ENCODE measurements at places on chromosomes 2 and 18.

GRCh38 chr18:48326901-48327675, 82.1 kb downstream of the ZBTB7C start:
- peak; percentile 58 for DNase-seq

DNA sequence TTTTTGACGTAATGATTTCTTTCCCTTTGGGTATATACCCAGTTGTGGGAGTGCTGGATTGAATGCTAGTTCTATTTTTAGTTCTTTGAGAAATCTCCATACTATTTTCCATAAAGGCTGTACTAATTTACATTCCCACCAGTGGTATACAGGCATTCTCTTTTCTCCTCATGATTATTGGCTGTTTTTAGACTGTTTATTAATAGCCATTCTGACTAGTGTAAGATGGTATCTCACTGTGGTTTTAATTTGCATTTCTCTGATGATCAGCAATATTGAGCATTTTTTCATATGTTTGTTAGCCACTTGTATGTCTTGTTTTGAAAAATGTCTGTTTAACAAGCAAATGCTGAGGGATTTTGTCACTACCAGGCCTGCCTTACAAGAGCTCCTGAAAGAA, 9.2 kb upstream of the CD28 start:
- no peak for DNase-seq

DNA sequence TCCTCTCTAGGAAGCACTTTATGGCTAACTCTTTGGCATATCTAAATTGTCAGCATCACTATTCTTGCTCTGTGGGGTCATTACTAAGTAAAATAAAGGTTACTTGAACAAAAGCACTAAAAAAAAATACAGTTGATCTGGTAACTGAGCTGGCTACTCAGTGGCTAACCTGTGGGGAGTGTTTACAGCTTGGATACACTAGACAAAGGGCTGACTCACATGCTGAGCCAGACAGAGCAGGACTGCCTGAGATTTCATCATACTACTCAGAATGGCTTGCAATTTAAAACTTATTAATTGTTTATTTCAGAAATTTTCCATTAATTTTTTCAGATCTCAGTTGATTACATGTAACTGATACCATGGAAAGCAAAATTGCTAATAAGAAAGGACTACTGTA, 1690.4 kb upstream of the SLC39A10 start:
- peak; percentile 79 for DNase-seq

GRCh38 chr18:59159986-59160385, 20.3 kb downstream of the SEC11C start:
- no peak for DNase-seq

DNA sequence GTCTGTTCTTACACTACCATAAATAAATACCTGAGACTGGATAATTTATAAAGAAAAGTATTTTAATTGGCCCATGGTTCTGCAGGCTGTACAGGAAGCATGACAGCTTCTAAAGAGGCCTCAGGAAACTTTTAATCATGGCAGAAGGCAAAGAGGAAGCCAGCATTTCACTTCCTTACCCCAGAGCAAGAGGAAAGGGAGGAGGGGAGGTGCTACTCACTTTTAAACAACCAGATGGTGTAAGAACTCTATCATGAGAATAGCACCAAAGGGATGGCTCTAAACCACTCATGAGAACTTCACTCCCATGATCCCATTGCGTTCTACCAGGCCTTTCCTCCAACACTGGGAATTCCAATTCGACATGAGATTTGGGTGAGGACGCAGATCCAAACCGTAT, 344.4 kb upstream of the SLC39A10 start:
- DNase-seq = no peak

GRCh38 chr2:185857691-185858090, 119.1 kb downstream of the FSIP2 start:
- DNase-seq = no peak

- DNase-seq = no peak
Observed at GRCh38 chr2:72927619-72928550, 10.6 kb downstream of the EMX1 start.

GRCh38 chr2:44680983-44681531, 260.4 kb upstream of the SIX3 start:
- no peak for DNase-seq

DNA sequence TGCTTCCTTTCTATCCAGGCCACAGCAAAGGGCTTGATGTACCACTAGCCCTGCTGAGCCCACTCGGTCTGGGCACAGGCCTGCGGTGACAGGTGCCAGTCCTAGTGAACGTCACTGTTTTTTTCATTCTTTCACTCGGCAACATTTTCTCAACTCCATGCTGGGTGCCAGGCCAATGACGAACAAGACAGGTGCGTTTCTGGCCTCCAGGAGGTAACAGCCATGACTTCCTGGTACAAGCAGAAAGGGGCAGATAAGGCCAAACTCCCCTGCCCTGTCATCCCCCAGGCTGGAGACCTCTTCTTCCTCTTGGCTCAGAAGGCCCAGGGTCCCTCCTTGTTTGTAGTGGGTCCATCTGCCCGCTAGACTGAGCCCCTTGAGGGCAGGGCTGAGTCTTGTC, 55.7 kb upstream of the OTOF start:
- DNase-seq = no peak

Data from ACHN (cell line).